OCI-LY7 (cell line): ENCODE measurements at places on chromosomes 11 and 22.
A peak's percentile ranks its signal among the peaks of the same experiment; 100 is the strongest.

GRCh38 chr11:61290905-61291690, 4.0 kb downstream of the VWCE start:
- DNase-seq, result no peak

DNA sequence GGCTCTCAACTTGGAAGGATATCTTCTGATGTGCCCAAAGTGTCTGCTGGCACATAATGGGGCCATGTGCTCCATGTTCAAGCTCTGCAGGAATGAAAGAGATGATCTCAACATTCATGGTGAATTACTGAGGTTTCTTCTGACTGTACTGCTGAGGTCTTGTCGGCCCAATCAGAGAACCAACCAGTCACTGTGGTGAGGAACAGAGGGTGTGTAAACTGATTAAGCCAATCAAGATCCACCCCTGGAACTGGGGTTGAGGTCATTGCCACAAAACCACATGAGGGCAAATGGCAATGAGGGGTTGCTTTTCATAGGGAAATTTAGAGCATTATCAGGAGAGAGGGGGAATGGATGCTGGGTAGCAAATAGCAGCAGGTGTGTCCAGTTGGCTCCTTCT, 152.3 kb upstream of the RAG2 start:
- no peak for DNase-seq

- no peak for DNase-seq
Observed at GRCh38 chr11:45717526-45717925, 52.1 kb upstream of the CHST1 start.

DNA sequence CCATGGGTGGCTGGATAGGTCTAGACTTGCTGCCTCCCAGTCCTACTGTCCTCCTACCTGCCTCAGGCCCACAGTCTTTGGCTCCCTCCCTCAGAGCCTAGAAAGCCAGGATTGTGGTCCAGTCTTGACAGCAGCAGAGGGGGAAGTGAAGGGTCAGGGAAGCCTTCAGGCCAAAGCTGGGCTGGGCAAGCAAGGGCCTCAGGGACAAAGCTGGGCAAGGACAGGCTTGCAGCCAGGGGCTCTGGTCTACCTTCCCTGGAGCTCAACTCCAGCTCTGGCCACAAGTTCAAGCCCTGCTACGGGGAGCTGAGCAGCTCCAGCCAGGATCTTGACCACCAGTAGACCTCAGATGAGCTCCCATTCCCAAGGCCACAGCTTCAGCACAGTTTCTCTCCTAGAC, 14.9 kb downstream of the LMO1 start:
- no peak for DNase-seq

GRCh38 chr11:14969901-14970323, 2.2 kb downstream of the CALCA start:
- DNase-seq, result peak; percentile 21

DNA sequence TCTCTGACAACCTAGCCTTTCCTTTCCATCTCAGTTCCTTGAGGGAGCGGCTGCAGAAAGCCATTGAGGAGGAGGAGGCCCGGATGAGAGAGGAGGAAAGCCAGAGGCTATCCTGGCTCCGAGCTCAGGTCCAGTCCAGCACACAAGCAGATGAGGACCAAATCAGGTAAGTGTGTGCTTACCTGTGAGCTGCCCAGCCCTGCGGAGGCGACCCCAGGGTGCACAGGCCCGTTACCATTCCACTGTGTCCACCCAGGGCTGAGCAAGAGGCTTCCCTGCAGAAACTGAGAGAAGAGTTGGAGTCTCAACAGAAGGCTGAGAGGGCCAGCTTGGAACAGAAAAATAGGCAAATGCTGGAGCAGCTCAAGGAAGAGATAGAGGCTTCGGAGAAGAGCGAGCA, 63.1 kb downstream of the CEP164 start:
- DNase-seq, result no peak
